ENCODE measurements at places on chromosomes 4 and X.

- no peak for DNase-seq
Observed at GRCh38 chrX:39764441-39764914, 333.3 kb downstream of the BCOR start.

- DNase-seq, result no peak
Observed at GRCh38 chrX:5916945-5917344, 311.7 kb downstream of the NLGN4X start.

DNA sequence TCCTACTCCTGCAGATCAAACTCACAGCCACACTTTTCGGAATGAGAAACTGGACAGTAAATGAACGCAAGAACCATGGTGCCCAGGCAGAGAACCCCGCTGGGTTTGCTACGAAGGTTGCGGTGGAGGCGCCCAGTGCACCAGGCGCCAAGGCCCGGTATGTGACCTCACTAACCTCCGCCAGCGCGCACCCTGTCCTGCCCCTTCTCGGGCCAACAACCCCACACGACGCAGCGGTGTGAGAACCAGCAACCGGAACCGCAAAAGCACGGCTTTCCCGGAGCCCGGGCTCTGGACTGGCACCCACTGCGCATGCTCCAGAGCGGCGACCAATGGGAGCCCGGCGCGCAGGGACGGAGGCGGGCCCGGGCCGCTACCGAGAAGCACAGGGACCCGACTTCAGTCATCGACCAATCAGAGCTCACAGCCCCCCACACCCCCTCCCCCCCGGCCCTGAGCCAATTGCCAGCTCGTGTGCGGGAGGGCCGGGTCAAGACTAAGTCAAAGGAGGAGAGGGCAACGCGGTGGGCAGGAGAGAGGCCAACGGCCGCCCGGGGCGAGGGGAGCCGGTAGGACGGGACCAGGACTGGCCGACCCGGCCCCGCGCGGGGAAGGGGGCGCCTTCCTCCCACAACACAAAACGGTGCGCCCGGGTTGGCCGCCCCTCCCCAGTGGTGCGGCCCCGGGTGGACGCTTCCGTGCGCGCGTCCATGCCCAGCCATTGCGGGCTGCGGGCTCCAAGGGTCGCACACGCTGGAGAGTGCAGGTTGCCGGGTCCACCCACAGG lies 7.3 kb upstream of the WAS start:
- peak; percentile 90 for DNase-seq

- DNase-seq, result no peak
Observed at GRCh38 chr4:186487726-186488125, 67.6 kb downstream of the MTNR1A start.

GRCh38 chr4:139530833-139531427 lies 25.1 kb downstream of the SETD7 start:
- DNase-seq, result peak; percentile 71

Data from activated naive CD4-positive, alpha-beta T cell treated with anti-CD3 and anti-CD28 coated beads, Interleukin-2, amount 10 ng/mL, durations not matched to agents 7 days and 5 days (primary cell).